ENCODE measurements at places on chromosomes 5 and 9.

GRCh38 chr9:93812410-93812668, 142.8 kb downstream of the BARX1 start:
- no peak for DNase-seq

DNA sequence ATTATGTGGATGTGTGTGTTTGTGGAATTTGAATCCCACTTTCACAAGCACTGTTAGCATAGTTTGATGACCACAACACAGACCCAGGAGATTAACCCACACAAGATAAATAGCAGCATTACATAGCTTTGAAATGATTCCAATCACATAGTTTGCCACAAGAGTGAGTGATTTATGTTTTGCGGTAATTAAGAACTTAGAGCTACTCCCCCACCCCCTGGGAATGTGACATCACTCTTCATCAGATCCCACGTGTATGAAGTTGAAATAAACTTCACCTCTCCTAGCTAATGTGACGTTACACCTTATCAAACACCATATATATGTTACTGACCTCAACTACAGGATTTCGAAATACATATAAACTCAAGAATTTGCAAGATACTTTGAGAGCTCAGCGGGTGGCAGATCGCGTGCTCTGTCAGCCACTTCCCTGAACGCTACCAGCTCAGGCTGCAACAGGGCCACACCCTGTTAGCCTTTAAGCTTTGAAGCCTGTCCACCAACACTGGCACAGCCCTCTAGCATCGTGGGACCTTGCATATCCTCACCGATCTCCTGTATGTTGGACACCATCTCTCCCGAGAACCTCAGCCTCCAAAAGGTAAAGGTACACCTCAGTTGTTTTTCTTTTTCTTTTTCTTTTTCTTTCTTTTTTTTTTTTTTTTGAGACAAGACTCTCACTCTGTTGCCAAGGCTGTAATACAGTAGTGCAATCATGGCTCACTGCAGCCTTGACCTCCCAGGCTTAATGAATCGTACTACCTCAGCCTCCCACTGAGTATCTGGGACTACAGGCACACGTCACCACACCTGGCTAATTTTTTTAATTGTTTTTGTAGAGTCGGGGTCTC, 1.7 kb upstream of the AGTPBP1 start:
- no peak for DNase-seq

DNA sequence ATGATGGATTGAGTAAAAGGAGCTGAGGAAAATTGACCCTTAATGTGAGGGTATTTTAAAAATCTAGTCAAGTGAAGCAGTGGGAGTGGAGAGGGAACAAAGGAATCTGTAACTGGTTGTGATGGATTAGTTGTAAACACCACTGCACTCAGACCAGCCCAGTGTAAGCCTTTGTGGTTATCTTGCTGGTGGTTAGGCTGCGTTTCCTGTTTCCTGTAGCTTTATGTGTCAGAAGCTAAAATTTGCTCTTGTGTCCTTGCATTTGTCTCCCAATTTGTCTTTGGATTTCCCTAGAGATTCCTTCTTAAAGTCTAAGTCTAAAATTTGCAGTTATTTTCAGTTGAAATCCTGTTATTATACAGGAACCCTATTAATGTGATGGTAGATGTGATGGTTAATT, 6.3 kb downstream of the IFNA21 start:
- DNase-seq, result no peak

- no peak for DNase-seq
These were observed 30.1 kb upstream of the MINAR2 start for GRCh38 chr5:129717751-129718310.

- DNase-seq, result no peak
These were observed 6.7 kb upstream of the BRINP1 start for GRCh38 chr9:119375892-119376291.

- DNase-seq, result no peak
These were observed 135.0 kb upstream of the LHFPL2 start for GRCh38 chr5:78783434-78784130.

GRCh38 chr5:108703313-108703712, 44.4 kb upstream of the FER start:
- DNase-seq, result no peak

GRCh38 chr5:115428676-115429075, 115.9 kb downstream of the FEM1C start:
- DNase-seq, result no peak

GRCh38 chr9:130183133-130183762, 11.0 kb downstream of the NCS1 start:
- no peak for DNase-seq

- DNase-seq, result no peak
These were observed 2.1 kb downstream of the CPLANE1 start for GRCh38 chr5:37247036-37247435.

DNA sequence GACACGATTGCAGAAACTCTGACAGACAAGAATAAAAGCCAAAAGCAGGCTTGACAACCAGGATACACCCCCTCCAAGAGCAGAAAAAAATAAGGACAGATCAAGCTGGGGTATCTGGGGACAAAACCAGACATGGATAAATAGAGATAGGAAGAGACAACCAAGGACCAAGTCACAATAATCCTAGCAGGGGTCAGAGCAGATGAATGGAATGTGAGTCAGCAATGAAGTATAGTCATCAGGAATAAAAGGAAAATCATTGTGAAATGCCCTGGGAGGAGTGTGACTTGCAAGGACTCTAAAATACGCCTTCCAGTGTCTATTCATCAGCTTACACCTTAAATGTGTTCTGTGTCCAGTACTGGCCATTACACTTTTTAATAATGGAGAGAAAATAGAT, 206.8 kb downstream of the CAAP1 start:
- DNase-seq, result no peak

- no peak for DNase-seq
These were observed 161.5 kb downstream of the ARL15 start for GRCh38 chr5:54148858-54149257.

GRCh38 chr9:89077519-89077918, 86.3 kb downstream of the S1PR3 start:
- no peak for DNase-seq

- DNase-seq, result no peak
These were observed 28.0 kb upstream of the SYK start for GRCh38 chr9:90773617-90774016.

DNA sequence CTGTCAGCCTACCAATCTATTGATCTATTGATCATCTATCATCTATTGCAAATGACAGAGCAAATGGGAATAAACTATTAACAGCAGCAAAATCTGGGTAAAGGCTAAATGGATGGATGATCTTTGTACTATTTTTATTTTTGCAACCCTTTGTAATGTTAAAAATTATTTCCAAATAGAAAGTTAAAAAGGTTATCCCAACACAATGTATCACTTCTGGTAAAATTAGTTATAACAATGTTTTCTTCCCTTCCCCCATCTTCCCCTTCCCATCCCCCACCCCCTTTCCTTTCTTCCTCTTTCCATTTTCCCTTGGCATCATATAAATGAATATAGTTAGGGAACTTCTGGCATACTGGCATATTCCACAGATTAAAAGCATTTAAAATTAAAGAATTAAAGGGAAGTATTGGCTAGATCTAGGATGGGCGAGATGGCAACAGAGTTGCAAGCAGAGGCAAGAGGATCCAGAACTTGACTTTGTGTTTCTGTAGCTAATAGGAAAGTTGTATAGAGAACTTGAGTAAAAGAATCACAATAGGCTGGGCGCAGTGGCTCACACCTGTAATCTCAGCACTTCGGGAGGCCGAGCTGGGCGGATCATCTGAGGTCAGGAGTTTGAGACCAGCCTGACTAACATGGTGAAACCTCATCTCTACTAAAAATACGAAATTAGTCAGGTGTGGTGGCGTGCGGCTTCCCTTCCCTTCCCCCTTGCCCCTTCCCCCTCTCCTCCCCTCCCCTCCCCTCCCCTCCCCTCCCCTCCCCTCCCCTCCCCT, 66.6 kb upstream of the TAF11L2 start:
- no peak for DNase-seq

DNA sequence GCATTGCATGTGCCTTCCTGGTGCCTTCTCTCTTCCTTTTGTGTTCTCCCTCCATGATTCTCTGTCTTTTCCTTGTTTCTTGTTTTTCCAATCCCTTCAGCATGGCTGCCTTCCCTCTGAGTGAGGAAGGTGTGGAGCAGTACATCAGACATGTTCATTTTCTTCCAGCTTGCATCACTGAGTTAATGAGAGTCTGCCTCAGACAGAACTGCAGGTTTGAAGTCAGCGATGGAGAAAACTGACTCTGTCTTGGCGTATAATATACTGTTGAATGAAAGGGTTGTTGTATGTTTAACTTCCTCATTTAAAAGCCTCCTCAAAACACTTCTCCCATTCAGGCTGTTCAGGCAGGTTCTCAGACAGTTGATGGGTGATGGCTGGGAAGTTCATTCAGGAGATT, 129.3 kb downstream of the KDM4C start:
- DNase-seq, result no peak

- no peak for DNase-seq
These were observed 4.8 kb upstream of the RFESD start for GRCh38 chr5:95641741-95642220.

- DNase-seq, result no peak
These were observed 116.0 kb downstream of the KCNN2 start for GRCh38 chr5:114477816-114478334.
